ENCODE measurements at places on chromosomes 1 and 21. TPM values are rescaled to one million over a fixed set of nuclear protein-coding genes. Genes with fewer than 3 reads are reported as not detected.

- DNase-seq: peak; percentile 69
Measured at GRCh38 chr1:61182049-61182448, 99.7 kb downstream of the NFIA start.

- DNase-seq: no peak
Measured at GRCh38 chr1:54173681-54174080, 20.9 kb upstream of the CDCP2 start.

GRCh38 chr1:61247051-61247825 is 164.9 kb downstream of the NFIA start:
- no peak for DNase-seq

DNA sequence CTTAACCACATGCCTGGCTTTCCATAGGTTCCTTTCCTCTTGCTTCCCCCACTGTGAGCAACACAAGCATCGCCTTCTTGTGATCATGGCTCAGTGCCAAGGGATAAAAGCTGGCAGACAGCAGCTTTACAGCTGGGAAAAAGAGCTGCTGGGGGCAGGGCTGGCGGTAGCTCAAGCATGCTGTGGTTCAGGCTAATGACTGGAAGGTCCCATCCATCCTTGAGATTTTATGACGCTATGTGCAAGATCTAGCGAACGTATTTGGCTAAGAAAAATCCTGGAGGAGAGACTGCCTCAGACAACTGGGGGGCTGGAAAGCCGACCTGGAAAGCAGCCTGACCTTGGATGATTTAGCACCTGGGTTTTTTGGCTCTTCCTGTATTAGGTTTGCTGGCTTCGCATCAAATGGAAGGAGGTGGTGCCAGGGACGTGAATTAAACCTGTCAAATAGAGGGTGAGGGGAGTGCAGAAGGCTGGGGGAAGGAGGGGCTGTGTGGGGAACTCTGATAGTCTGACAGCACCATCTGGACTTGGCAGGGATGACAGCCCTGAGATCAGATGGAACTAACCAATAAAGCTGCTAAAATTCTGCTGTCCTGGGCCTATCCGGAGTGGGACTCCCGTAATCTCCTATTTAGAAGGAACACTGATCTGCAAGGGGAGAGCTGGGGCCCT is 34.8 kb downstream of the ZMYND12 start:
- DNase-seq: peak; percentile 69

GRCh38 chr1:23872421-23872820 is 4.3 kb upstream of the FUCA1 start:
- DNase-seq: no peak

The AK4 gene
- 2.0 TPM for total RNA-seq

The GUCA2A gene
- total RNA-seq: not detected

The ANXA9 gene
- 0.51 TPM for total RNA-seq
